ENCODE measurements at places on chromosomes 4 and X.

GRCh38 chrX:50629774-50630173 is 159.1 kb upstream of the DGKK start:
- DNase-seq = no peak

GRCh38 chr4:60683357-60683756 is 516.8 kb upstream of the ADGRL3 start:
- no peak for DNase-seq

DNA sequence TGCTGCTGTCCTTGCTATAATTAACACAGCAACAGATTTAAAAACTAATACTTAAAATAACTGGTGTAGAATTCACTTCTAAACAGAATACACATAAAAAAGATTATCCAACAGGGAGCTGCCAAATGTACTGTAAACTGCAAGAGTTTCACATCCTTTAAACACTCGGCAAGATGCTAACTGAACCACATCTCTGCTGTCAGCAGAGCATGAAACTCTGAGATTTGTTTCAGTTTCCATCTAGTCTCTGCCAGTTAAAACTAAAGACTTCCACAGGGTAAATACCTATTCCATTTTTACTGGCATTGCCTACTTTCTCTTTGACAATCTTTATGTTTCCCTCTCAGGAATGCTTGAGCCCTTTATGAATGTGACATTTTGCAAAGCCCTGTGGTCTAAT is 127.7 kb downstream of the SLC7A11 start:
- DNase-seq = no peak

GRCh38 chr4:108359986-108360681 is 191.4 kb upstream of the LEF1 start:
- no peak for DNase-seq

- DNase-seq = no peak
Observed at GRCh38 chr4:57444671-57445070, 334.5 kb upstream of the IGFBP7 start.

GRCh38 chr4:76514087-76514486 is 79.1 kb downstream of the SHROOM3 start:
- no peak for DNase-seq

GRCh38 chr4:77593993-77594392 is 11.6 kb upstream of the CXCL13 start:
- DNase-seq = no peak

DNA sequence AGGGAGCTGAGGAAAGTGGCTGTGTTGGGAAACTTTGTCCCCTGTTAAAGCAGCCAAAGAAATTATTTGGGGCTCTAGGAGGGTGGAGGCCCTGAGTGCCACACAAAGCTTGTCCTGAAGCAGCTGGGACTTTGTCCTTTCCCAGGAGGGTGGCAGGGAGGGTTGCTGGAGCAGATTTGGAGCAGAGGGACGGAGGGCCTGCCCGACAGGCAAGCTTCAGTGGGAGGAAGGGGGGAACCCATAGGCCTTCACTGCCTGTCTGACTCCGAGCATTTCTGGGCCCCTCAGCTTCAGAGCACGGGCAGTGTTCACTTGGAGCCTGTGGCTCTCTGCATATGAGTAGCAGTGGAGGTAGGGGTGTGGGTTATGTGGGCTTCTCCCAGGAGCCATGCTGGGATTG is 7.2 kb upstream of the CNGA2 start:
- DNase-seq = no peak

DNA sequence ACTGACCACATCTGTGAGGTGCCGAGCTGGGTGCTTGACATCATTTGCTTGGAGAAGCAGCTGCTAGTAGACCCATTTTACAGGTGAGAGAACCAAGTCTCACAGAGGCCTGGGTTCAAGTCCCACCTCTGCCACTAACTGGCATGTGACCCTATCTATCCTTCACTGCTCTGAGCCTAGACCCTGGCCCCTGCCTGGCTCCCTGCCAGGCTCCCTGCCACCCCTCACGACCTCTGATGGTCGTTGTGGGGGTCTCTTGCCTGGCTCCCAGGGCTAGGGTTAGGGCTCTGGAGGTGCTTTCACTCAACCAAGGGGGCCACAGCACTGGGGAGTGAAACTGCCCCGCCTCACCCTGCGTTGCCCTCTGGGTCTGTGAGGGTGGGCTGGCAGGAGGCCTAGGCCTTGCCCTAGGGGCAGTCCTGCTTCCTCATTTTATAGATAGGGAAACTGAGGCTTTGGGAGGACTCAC is 7.2 kb upstream of the ADD1 start:
- no peak for DNase-seq

- no peak for DNase-seq
Observed at GRCh38 chr4:13329963-13330362, 154.2 kb downstream of the RAB28 start.

DNA sequence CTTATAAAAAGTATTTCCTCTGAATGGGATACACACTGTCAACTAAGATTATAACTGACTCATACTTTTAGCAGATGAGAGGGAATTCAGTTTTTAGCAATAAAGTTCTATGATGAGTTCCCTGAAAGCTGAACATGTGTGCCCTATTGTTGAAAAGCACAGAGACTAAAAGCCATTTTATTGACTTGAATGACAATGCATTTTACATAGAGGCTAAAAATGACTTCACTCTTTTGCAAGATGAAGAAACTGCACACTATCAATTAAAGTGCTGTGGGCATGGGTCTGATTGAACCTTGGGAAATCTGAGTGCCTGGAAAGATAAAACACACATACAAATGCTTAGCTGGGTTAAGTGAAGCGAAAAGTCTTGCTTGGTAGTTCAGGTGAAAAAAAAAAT is 633.4 kb downstream of the PDHA2 start:
- no peak for DNase-seq

DNA sequence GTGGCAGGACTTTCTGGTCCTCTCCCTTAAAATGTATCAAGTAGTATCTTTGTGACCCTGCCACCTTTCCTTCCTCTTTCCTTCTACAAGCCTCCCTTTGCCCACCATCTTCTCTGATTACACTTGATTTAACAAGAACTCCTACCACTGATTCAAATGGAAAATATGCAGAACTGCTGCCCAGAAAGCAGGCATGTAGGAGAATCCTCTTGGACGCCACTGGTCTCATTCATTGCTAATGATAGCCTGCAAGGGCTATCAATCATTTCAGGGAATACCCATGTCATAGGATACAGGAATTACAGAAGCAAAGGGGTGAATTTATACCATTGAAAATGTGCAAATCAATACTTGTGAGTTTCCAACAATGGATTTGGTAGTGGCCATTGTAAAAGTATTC is 294.6 kb upstream of the NRK start:
- no peak for DNase-seq

DNA sequence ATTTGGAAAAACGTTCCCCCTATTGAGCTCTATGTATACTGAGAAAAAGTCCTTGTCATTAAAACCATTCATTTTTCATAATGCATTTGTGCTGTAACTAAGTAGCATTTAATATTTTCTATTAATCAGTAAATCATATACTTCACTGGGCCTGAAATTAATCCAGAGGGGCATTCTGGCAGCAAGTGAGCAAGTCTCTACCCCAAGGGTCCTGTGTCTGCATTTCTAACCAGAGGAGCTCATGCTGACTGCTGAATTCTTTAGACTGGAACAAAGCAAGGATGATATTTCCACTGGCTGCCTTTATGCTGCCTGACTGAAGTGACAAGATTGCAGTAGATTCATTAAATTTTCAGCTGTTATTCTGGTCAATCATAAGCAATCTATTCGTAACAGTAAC is 246.5 kb downstream of the SLITRK2 start:
- DNase-seq = no peak

DNA sequence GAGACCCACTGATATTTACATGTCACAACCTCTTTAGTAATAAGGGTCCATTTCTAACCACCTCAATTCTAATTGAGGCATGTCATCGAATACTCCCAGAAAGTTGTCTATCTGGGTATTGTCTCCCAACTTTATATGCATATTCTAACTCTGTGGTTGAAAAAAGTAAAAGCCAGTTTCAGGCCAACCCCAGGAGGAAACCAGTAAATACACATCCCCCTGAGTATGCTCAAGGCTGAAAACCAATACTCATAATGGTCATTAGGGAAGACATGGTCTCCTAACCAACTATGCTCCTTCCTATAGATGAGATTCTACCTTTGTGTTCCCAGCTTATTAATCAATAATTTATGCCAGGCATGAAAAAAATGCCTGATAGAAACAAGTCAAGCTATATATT is 96.6 kb downstream of the SH3KBP1 start:
- no peak for DNase-seq

DNA sequence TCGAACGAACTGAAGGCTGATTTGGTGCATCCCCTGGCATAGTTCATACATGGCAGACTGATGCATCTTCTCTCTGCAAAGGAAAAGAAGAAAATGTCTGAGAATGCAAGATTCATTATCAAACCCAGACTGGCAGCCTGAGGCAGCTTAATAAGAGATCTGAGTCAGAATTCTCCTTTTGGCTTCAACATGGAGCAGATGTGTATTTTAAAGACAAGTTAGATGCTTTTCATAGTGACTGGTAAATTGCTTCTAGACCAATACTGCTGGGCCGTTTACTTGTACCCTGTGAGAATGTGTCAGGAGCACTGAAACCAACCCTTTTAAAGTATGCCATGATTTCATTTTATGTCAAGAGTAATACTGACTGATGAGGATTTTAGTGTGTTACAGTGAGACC is 322.0 kb downstream of the NR3C2 start:
- DNase-seq = no peak

GRCh38 chr4:169314906-169315305 is 44.1 kb upstream of the SH3RF1 start:
- peak; percentile 69 for DNase-seq

- DNase-seq = no peak
Observed at GRCh38 chr4:74161666-74162450, 3.9 kb downstream of the MTHFD2L start.

DNA sequence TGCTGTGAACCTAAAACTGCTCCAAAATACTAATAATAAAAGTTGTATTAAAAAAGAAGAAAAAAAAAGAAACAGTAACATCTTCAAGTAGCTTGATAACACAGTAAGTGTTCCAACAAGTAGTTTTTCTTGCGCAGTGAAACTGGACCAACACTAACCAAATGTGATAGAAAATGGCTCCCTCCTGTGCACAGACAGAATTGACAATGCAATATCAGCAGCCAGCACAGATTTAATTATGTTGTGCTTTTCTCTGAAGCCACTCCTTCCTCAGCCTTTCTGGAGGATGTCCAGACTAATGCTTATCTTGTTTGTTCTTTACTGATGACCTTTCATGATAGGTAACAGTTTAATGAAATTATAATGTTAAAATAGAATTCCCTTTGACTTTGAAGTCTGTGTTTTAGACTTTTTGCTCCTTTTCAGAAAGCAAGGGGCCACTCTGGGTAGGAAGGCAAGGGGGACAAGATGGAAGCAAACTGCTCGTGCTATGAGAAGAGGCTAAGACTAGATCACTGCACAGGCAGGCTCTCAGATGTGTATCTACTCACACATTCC is 147.1 kb upstream of the RPL34 start:
- DNase-seq = no peak

DNA sequence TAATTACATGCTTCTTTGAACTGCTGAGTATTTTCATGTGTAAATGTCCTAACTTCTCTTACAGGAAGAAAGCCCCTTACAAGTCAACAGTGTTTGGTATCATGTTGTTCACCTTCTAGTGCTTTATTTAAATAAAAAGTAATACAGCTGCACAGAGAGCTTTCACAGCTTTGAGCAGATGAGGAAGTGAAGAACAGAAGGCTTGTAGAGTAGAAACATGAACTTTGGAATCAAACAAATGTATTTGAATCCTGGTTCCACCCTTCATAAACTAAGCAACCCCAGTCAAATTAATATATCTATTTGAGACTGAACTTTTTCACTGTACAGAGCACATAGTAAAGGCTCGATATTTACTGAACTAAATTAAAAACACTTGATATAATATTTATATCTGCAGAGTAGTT is 120.5 kb downstream of the CAMK2D start:
- DNase-seq = no peak

DNA sequence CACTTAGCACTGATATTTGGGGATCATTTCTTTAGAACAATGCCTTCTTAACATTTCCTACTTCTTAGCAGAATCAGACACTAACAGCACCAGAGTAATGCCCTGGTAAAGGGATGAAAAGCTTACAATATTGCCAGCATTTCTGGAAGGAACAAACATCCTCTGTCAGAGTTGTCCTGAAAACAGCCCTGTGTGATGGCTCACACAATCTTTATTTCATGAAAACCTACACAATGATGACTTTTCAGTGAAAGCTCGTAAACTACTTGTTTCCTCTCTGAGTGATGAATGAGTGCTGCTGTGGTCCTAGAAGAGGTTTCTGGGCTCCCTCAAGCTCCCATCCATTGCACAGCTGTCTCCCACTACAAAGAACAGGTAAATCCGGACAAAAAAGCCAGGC is 52.8 kb downstream of the GPC4 start:
- no peak for DNase-seq

DNA sequence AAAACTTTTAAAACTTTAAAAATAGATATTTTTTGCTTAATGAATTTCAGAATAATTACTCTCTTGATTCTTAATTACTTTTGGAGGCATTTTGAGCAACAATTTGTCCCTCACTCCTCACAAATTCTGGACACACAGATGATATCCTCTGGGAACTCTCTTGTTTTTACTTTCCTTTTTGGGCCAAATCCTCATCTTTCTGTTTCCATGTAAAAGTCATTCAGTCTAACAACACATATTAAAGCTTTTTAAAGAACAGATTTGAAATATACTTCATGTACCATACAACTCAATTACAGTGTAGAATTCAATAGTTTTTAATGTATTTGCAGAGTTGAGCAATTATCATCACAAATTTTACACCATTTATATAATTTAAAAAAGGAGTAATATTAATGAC is 983.1 kb downstream of the STIM2 start:
- DNase-seq = no peak

DNA sequence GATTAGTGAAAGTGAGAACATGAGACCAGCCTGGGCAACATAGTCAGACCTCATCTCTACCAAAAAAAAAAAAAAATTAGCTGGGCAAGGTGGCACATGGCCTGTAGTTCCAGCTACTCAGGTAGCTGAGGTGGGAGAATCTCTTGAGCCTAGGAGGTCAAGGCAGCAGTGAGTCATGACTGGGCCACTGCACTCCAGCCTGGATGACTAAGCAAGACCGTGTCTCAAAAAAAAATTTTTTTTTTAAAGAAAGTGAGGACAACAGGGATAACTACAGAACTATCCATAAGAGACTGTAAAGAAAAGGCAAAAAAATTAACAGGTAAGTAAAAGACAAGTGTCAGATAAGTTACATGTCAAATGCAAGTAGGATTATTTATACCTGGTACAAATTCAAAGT is 13.5 kb upstream of the SPP1 start:
- no peak for DNase-seq

- no peak for DNase-seq
Observed at GRCh38 chrX:48966796-48967579, 4.7 kb downstream of the KCND1 start.

DNA sequence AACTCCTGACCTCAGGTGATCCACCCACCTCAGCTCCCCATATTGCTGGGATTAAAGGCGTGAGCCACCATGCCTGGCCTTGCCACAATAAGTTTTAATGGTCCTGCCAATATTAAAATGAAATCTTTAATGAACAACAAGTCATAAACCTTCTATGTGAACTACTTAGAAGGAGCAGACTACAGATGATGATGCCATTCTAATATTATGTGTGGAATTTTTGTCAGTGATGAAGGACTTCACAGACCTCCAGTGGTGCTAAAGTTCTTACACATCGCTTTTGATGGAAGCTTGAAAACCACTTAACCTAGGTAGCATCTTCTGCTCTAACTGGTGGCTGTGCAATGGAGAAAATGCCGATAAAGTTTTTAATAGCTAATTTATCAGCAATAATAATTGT is 331.4 kb downstream of the CCSER1 start:
- no peak for DNase-seq
